Stimulated activated CD8-positive, alpha-beta memory T cell treated with anti-CD3 and anti-CD28 coated beads, Interleukin-4, amount 100 ng/mL, for 24 hours (primary cell): ENCODE measurements at places on chromosomes 5 and 9.

DNA sequence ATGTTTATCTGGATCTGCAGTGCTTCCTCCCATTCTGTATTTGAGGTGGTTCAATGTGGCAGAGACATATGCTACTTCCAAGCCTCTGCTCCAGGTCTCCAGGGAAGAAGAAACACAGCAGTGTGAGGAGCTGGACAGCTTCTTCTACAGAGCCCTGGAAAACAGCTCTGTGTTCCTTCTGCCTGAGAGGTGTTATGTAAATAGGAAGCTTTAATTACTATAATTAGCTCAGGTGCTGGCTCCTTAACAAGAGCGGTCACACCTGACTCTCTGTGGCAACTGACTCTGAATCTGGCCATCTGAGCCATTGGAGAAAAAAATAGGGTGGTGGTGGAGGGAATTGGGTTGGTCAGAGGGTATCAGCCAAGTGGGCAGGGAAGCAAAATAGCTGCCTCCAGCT is 332.4 kb upstream of the BRINP1 start:
- DNase-seq, result no peak

DNA sequence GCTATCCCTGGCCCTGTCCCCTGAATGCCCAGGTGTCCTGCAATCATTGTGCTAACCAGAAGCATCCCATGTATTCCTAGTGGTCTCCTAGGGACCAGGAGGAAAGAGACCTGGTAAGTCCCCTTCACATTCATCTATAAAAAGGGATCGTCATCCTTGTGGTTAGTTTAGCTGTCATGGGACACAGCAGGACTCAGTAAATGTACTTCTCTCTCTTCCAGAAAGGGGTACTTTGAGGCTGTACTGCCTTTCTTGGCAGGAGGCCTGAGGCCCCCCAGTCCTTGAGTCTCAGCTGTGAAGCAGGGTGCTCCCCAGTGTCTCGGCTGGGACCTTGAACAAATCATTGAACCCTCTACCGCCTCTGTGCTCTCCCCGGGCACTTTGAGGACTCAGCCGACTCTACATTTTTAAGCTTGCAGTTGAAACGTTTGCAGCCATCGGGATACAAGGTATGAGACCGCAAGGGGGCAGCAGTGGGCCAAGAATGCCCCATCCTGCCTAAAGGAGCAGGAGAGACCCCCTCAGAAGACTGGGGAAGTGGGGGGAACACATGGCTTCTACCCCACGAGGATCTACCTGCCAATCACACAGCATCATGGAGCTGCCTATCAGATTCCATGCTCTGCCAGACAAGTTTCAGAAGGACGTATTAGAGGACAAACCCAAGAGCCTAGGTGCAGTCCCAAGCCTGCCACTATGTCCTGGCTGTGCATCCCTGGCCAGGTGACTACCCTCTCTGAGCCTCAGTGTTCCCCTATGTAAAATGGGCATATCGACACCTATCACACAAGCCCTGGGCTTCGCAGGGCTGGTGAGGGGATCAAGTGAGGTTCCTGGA is 2.4 kb upstream of the PHYKPL start:
- peak; percentile 72 for DNase-seq

- no peak for DNase-seq
Measured at GRCh38 chr9:123662057-123662776, 267.7 kb downstream of the DENND1A start.

- no peak for DNase-seq
Measured at GRCh38 chr9:84778570-84778969, 109.0 kb downstream of the NTRK2 start.

DNA sequence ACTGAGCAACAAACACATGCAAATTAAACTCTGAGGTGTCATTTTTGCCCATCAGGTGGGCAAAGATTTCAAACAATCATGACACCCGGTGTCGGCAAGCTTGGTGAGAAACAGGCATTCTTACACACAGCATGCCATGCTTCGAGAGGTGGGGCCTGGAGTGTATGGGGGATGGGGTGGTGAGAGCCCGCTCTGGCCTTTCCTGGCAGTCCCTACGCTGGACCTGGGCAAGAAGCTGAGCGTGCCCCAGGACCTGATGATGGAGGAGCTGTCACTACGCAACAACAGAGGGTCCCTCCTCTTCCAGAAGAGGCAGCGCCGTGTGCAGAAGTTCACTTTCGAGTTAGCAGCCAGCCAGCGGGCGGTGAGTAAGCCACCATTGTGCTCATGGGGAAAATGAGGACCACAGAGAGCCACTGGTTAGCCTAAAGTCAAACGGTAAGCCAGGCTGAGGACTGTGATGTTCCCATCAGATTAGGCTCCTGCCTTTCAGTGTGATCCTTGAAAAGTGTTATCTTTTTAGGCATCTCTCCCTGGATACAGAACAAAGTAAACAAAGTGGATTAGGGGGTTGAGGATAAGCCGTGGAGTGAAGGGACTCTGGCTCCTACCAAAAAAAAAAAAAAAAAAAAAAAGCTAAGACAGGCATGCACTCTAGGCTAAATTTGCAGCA is 9.4 kb downstream of the MYOZ3 start:
- no peak for DNase-seq

- DNase-seq, result no peak
Measured at GRCh38 chr5:116516021-116516420, 58.6 kb downstream of the SEMA6A start.

- DNase-seq, result no peak
Measured at GRCh38 chr5:109769597-109770291, 80.0 kb downstream of the MAN2A1 start.
